ENCODE measurements at places on chromosomes 2 and 18.

DNA sequence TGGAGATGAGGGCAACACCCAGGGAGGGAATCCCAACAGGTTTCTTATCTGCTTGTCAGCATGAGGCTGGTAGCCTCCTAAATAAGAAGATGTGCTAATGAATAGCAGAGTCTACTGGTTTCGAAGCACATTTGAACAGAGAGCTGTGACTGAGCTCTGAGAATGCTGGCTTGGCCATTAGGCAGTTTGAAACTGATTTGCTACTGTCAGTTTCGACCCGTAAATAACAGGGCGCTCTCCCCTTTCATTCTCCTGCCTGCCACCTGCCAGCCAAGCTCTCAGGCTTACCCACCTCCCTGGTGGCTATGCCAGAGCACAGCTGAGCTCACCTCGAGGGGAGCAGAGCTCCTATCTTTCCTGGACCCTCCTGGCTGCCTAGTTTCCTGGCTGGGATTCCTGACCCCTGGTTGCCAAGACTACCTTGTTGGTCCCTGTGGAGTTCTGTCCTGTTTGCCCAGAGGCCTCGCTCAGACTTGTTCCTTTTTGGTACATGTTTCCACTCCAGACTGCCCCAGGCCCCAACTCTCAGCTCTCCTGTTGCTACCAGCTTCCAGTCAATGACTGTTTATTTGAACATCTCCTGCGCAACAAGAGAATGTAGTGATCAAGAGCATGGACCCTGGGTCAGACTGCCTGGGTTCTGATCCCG lies 102.3 kb upstream of the ALPP start:
- DNase-seq, result no peak

DNA sequence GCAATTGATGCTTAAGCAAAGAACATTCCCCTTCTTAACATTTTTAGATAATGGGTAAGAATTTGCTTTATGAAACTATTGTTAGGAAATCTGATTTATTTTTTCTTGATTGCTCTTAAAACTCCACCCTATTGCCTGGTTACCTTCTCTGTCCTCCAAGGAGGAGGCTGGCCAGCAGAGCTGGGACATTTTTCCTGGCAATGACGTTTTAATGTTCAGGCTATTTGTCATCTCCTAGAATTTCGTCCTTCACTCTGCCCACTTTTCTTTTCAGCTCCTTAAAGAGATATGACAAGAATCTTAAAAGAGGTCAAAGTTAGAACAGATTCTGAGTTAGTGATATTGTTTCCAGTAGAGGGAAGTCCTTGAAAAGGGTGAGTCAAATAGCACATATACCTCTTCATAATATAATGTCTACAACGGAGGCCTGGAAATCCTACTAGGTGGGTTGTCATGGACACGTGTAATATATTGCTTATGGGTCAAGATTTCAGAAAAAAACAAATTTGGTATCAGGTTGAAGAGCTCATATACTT lies 141.0 kb downstream of the CMPK2 start:
- no peak for DNase-seq

DNA sequence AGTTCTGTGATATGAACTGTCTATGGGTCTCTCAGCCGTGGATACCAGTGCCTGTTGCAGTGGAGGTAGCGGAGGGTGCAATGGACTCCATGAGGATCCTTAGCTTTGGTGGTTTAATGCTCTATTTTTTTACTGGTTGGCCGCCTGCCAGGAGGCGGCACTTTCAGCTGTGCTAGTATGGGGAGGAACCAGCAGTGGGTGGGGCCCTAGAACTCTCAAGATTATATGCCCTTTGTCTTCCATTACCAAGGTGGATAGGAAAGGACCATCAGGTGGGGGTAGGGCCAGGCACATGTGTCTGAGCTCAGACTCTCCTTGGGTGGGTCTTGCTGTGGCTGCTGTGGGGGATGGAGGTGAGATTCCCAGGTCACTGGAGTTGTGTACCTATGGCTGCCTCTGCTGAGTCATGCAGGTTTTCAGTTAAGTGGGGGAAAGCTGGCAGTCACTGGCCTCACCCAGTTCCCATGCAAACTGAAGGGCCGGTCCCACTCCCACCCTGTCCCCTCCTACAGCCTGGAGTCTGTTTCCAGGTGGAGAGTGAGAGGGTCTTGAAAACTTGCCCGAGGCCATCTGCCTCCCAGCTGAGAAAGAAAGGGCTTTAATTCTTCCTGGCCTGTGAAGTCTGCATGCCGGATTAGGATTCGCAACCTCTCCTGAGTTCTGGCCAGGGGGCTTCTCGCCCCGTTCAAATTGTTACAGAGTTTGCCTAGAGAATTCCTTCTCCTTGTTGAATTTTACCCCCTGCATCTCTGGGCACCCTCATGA lies 14.5 kb downstream of the KCNS3 start:
- DNase-seq, result no peak

DNA sequence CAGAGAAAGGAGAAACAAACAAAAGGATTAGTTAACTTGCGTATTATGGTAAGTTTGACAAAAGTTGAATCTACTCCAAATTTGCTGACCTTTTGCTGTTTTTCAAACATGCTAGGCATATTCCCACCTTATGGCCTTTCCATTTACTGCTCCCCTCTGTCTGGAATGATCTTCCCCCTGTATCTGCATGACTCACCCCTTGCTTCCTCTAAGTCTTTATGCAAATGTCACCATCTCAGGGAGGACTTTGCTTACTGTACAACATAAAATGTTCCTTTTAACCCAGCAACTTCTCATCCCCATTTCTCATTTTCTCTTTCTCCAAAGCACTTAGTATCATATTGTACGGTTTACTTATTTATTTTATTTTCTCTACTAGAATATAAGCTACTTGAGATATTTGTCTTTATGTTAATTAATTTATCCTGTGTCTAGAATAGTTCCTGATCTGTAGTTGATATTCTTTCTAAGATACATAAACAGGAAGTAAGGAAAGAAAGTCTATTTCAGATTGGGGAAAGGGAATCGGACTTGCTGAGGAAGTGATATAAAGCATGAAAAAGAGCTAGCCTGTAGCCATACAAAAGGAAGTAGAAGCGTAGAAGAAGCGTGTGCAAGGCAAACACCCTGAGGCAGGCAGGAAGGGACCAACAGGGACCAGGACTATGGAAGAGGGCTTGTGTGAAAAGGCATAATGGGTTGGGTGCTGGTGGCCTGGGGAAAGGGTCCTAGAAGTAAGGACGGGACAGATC lies 144.9 kb upstream of the ERBB4 start:
- no peak for DNase-seq

- no peak for DNase-seq
Observed at GRCh38 chr2:26579025-26579722, 62.0 kb downstream of the CIB4 start.

GRCh38 chr18:74623047-74623816 lies 25.6 kb downstream of the ZNF407 start:
- DNase-seq, result no peak

- no peak for DNase-seq
Observed at GRCh38 chr2:238233625-238234024, 6.2 kb downstream of the HES6 start.

GRCh38 chr2:144512891-144513351 lies 7.0 kb downstream of the ZEB2 start:
- DNase-seq, result no peak

- no peak for DNase-seq
Observed at GRCh38 chr2:19673213-19673791, 228.5 kb downstream of the TTC32 start.

GRCh38 chr2:34747643-34748042 lies 1148.5 kb upstream of the FAM98A start:
- DNase-seq, result no peak

GRCh38 chr2:117936871-117937428 lies 76.9 kb downstream of the CCDC93 start:
- no peak for DNase-seq

DNA sequence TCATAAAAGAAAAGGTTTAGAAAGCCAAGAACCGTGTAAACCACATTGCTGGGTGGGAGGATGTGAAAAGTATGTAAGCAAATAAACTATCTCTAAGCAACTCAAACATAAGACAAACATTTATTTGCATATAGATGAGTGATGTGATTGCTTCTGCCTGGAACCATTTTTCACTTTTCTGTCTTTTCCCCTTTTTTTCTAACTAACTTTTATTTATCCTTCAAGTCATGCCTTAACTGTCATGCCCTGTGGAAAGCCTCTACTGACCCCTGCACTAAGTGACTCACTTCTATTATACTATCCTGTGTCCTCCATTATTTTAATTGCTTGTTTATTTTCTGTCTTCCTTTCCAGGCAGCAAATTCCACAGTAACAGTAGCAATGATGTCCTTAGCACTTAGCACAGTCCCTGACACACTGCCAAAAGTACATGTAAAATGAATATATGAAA lies 87.5 kb upstream of the CTAGE1 start:
- no peak for DNase-seq

- DNase-seq, result no peak
Observed at GRCh38 chr2:220669324-220669723, 902.8 kb downstream of the EPHA4 start.

- DNase-seq, result no peak
Observed at GRCh38 chr2:10146366-10147005, 23.9 kb downstream of the RRM2 start.

DNA sequence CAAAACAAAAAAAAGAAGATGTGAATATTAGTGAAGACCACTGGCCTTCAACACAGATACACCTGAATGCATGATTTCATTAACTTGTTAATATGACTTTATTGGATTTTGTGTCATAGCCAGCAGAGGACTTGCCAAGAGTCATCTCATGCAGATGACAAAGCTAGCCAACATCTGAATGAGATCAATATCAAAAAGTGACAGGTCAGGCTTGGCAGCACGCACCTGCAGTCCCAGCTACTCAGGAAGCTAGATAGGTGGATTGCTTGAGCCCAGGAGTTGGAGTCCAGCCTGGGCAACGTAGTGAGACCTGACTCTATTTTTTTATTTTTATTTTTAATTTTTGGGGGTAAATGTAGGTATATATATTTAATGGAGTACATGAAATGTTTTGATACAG lies 54.5 kb upstream of the TGIF1 start:
- DNase-seq, result no peak

- no peak for DNase-seq
Observed at GRCh38 chr18:32910694-32911296, 138.0 kb upstream of the KLHL14 start.

- DNase-seq, result no peak
Observed at GRCh38 chr2:158046121-158046880, 55.4 kb upstream of the UPP2 start.

GRCh38 chr2:27721335-27721734 lies 50.2 kb upstream of the MRPL33 start:
- DNase-seq, result no peak

GRCh38 chr2:69567157-69567908 lies 76.2 kb downstream of the AAK1 start:
- DNase-seq, result no peak

DNA sequence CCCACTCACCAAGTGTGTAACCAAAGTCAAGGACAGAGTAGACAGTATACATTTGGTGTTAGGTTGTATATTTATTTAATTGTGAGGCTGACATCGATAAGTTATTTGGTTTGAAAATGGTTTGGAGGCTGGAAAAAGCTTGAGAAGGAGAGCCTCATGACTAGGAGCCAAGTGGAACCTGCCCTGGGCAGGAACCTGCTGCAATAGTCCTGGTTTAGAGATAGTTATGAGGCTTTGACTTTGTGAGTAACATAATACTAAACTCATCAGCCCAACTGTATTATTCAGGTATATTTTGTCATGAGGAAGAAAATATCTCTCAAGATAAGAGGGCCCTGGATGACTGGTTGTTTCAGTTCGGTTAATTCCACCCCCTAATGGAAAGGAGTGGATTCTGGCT lies 234.3 kb upstream of the CYRIA start:
- DNase-seq, result no peak

DNA sequence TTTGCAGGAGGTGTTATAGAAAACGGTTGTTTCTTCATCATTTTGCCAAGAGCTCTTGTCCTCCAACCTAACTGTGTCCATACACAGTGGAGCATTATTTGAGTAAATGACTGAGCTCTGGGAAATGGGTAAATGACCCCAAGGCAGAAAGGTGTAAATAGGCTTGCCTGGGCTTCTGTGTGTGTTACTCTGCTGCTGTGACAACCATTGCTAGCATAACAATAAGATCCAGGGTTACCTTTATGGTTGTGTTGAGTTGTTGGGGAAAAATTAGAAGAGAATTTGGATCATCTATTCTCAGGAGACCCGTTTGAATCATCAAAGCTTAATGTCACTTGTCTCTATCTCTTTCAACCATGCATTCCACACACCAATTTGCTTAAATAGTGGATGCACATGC lies 672.7 kb downstream of the DPP10 start:
- DNase-seq, result no peak

DNA sequence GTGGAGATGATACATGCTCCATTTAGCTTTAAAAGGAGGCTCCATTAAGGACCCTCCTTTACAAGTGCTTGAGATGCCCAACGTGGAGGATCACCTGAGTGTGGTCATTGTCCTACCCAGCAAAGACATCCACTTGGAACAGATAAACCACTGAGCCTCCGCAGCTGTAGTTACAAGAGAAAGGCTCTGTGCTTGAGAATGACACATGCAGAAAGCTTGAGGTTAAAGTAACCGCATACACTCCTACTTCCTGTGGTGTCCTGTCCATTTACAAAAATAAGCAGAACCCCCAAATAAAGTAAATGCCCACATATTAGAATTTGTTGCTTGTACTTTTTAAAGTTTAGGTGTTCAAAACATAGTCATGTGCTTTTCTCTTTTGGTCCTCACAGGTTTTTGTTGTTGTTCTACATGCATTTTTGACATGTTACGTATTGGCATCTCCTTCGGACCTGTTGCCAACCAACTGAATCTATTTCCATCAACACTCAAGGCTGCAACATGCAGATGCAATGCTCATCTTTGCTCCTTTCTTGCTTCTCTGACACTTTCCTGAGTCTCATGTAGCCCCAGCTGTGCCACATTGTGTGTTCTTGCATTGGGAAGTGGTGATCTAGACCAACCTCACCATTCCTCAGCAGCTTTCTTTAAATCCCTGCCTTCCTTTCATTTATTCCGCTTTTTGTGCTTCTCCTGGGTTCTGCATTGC lies 56.0 kb downstream of the SERPINB7 start:
- no peak for DNase-seq

- no peak for DNase-seq
Observed at GRCh38 chr2:53230691-53231090, 536.9 kb upstream of the CHAC2 start.

DNA sequence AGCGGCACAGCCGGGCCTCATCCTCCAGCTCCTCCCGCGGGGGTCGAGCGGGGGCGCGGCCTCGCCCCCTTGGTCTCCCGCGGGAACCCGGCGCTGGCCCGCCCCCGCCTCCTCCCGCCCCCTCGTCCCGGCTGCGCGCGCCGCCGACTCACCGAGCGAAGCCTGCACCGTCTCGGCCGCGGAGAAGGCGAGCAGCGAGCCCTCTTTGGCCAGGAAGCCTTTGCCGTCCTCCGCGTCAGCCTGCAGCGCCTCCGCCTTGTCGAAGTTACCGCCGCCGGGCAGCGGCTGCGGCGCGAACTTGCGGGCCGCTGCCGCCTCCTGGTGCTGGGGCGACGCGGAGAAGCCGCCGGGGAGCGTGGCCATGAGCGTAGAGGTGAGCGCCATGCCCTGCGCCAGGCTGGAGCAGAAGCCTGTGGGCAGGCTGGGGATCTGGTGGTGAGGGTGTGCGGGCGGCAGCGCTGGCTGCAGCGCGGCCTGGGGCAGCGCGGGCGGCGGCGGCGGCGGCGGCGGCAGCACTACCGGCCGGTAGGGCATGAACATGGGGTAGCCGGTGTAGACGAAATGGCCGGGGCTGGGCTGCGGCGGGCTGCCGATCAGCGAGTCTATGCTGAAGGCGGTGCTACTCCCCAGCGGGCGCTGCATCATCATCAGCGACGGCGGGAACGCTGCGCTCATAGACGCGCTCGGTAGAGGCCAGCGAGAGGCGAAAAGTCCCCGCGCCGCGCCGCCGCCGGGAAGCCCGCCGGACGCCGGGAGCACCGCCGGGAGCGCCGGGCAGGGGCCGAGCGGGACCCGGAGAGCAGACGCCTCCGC lies 683 bp downstream of the GBX2 start:
- DNase-seq, result no peak

- no peak for DNase-seq
Observed at GRCh38 chr2:31950946-31951562, 59.8 kb downstream of the MEMO1 start.
